ENCODE measurements at places on chromosomes 12 and 14.

DNA sequence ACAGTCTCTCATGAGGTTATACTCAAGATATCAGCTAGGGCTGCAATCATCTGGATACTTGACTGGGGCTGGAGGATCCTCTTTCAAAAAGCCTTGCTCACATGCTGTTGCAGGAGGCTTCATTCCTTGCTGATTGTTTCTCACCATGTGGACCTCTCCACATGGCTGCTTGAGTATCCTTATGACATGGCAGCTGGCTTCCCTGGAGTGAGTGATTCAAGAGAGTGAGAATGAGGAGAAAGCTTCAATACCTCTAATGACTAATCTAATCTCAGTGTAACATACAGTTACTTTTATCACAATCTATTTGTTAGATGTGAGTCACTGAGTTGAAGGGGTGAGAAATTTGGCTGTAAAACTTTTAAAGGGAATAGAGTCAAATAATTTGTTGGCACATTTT, 14.4 kb upstream of the SDR39U1 start:
- DNase-seq: no peak

GRCh38 chr14:99225436-99226203, 46.4 kb downstream of the BCL11B start:
- DNase-seq: no peak

- DNase-seq: no peak
These were observed 55.2 kb downstream of the RASSF3 start for GRCh38 chr12:64665514-64665913.

GRCh38 chr12:80186727-80187217, 87.4 kb downstream of the OTOGL start:
- no peak for DNase-seq

DNA sequence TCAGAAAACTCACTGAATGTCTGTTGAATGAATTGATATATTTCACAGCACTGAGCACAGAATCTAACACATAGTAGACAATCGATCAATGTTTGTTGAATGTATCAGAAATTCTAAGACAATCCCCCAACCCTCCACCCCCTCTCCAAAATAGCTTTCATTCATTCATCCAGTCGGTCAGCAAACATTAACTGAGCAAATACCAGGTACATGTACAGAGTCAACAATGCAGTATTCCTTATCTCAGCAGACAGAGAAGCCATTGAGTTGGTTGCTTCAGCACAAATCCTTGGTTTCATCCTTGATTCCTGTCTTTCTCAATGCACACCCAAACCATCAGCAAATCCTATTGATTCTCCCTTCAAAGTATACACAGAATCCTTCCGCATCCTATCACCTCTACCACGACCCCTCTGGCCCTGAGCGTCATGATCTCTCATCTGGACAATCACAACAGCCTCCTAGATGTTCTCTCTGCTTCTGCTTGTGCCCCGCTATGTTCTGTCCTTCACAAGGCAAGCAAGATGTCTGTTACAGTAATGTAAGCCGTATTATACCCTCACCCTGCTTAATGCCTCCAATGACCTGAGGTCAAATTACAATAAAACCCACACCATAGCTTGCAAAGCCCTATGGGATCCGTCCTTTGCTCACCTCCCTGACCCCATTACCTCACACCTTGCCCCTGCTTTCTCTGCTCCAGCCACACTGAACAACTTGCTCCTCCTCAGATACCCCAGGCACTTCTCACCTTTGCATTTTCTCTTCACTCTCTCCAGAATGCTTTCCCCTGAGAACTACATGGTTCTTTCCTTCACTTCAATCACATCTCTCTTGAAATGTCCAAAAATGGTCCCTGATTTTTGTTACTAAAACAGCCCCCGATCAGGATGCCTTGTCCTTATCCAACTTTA, 738.1 kb upstream of the TBX3 start:
- no peak for DNase-seq

DNA sequence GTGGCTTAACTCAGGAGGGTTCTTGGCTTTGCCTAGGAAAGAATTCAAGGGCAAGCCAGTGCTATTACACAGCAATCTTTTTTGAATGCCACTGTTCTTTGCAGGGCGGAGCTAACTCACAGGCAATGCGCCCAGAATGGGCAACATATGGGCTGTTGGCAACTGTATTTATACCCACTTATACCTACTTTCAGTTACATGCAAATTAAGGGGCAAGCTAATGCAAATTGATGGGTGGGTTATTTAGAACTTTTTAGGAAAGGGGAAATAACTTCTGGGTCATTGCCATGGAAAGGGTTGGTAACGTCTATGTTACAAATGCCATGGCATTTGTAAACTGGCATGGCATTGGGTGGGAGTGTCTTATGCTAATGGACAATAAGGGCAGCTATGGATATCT, 85.4 kb downstream of the C12orf50 start:
- no peak for DNase-seq

DNA sequence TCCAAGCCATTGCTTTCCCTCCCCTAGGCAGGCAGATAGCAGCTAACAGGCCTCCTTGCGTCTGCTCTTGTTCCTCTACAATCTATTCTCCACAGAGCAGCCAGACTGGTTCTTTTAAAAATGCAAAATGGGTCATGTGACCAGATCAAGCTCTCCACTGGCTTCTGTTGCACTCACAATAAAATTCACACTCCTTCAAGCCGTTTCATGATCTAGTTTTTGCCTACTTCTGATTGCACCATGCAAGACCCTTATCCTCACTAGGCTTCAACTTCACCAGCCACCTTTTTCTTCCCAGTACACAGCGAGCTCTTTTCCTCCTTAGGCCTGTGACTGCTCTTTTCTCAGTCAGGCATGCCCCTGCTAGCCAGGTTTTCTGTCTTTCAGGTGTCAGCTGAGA, 6.1 kb upstream of the KRAS start:
- no peak for DNase-seq

DNA sequence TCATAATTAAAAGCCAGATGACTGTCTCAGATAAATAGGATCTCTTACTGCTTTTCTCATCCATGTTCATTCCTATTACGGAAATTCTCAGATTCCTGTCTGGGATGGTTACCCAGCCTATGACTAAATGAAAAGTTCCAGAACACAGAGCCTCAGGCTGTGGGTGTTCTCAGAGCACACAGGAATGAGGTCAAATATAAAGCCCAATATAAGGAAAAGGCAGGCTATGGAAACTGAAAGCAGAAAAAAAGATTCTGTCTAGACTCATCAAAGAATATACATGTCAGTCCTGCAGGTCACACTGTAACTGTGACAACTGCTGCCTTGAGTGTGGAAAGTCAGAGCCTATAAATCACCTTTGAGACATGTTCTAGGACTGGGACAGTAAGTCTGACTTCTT, 64.3 kb downstream of the DCAF5 start:
- no peak for DNase-seq

GRCh38 chr12:74791365-74791764, 253.7 kb downstream of the ATXN7L3B start:
- DNase-seq: no peak

- peak; percentile 41 for DNase-seq
These were observed 143.4 kb upstream of the C14orf180 start for GRCh38 chr14:104436047-104436591.

DNA sequence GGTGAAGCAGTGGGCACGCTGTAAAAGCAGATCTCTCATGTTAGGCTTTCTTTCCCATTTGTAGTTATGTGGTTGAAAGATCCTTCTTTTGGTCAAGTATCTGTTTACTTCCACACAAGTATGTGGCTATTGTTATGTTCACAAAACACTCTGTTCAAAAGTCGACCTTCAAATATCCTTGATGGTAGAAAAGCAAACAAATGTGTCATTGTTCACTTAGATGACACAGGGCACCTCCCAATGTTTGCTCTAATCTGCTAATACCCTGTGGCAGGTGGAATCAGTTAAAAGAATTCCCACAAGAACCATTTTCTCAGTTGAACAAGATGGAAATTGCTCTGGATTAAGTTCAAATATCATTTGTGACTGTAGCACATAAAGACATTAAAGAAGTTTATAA, 43.6 kb upstream of the NAA30 start:
- no peak for DNase-seq

DNA sequence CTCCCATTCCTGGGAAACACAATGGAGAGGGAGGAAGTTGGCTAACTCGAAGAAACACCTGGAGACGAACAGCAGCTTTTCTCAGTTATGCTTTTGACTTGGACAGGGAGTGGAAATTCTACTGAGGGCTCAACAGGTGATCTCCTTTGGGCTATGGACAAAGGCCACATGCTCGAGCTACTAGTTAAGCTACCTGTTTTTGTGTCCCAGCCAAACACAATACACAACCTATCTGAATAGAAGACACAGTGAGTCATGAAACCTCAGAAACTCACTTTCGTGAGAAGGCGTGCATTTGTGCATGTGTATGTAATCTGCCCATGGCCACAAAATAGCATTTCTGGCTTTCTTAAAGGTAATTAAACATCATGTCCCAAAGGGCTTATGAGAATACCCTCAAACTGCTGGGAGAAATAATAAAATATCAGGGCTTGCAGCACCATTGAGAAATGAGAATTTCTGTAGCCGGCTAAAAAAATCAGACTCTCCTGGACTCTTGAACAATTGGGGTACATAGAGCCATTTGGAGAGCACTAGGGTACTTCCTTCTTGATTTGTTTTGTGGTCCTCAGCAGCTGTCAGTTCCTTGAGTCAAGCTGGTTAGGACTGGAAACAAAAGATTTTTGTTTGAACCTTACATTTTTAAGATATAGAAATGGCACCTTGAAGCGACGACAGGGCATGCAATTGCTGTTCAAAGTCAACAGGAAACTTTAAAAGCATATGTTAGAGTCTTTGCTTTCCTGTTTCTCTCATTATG, 85.5 kb upstream of the PTHLH start:
- DNase-seq: no peak

DNA sequence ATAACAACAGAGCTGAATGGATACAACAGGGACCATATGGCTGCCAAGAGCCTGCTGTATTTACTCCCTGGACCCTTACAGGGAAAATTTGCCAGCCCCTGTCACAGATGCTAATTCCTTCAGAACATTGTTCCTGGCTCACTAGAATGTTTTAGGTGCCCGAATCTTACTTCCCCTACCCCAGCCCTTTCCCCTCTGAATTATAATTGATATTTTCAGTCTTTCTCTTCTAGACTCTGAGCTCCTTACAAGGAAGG, 235.3 kb downstream of the KSR2 start:
- DNase-seq: no peak

DNA sequence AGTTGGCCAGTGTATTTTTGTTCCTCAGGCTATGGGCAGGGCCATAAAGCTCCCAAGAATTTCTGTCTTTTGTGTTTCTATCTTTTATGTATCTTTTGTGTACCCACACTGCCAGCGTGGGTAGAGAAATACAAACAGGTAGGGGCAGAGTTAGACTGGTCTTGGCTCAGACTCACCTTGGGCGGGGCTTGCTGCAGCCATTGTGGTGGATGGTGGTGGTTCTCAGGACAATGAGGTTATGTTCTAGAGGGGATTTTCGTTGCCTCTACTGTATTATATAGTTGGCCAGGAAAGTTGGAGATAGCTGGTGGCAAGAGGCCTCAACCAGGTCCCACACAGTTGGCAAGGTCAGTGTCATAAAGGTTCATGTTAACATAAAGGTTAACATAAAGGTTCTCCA, 977.5 kb upstream of the LRFN5 start:
- DNase-seq: no peak

DNA sequence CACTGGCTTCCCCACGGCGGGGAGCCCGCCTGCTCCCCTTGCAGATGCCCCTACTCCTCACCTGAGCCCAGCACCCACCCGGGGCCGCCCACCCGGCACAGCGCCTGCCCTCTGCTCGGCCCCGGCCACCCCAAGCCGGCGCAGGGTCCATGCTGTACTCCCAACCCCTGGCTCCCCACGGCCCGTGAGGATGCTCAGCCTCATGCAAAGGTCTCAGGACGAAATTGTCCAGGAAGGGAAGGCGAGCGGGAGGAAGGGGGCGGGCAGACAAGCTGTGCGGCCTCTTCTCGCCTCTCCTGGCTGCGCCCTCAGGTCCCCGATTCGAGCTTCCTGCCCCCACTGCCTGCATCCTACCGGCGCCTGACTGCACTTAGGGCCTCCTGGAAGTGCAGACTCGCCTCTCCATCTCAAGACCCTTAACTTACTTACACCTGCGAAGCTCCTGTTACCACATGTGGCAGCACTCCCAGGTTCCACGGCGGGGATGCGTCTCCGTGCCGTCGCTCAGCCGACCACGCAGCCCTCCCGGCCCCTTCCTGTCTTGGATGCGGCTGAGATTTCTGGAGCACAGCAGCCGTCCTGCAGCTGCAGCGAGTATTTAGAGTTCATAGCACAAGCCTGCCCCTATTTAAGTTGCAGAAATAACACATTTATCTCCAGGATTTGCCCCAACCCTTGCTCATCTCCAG, 18.0 kb downstream of the LRCOL1 start:
- DNase-seq: no peak

- DNase-seq: no peak
These were observed 39.4 kb upstream of the BEGAIN start for GRCh38 chr14:100626614-100627013.

- no peak for DNase-seq
These were observed 83.7 kb upstream of the BTG1 start for GRCh38 chr12:92229381-92229780.

DNA sequence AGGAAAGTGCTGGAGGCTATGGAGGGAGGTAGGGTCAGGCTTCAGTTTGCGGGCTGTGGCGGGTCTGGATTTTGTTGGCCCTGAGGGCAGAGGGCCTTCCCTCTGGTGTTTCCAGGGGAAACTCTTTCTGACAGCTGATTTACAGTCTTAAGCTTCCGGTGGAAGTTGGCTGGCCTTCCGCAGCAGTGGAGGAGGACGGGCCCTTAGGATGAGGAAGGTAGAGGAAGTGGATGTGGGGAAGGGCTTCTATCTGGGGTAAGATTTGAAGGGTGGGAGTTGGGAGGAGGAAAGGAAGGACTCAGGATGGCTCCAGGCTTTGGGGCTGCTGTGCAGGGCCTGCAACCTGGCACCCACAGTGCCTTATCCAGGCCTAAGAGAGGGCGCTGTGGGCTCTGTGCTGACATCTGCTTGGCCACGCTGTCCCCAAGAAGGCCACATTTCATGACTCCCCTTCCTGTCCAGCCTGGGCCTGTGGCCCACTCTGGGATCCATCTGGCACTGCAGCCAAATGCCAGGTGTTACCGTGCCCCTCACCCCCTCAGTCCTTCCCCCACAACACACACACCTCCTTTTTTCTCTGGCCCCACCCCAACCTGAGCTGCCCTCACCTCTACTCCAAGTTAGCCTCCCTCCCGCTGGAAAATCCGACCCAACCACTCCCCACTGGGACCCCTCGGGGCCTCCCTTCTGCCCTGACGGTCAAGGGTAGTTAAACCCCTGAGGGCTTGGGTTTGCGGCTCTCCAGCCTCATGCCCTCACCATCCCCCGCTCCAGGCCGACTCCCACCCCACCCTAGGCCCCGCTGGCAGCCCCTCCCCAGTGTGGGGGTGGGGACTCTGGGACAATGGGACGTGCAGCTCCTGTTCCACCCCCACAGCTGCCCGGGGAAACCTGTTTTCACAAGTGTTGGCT, 7.7 kb upstream of the PPP1R13B start:
- DNase-seq: no peak

- no peak for DNase-seq
These were observed 266.2 kb upstream of the PELI2 start for GRCh38 chr14:55851961-55852360.
